Stomach (tissue), 19 donors: ENCODE measurements at places on chromosomes 12 and 14. TPM values are rescaled to one million over a fixed set of nuclear protein-coding genes. Genes with fewer than 3 reads are reported as not detected.

DNA sequence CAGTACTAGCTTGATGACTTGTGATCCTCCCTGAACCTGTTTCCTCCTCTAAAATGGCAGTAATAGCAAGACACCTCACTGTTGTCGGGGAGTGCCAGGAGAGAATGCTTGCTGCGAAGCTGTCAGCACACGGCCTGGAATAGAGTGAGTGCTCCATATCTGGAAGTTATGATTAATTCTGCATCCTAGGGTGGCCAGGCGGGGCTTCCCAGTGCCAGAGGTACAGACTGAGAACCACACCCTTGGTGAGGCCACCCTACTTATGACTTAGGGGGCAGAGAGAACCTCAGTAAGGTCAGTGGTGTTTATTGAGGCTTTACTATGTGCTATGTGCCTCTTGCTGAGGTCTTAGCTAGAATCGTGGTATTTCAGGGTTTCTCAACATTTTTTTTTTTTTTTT is 20.1 kb downstream of the MORN3 start:
- no peak overlapping the region for H3K4me3 ChIP-seq
- peaks cover 11% of the 10 kb centered on the region for H3K4me1 ChIP-seq
- H3K27me3 ChIP-seq: no peaks in the 10 kb centered on the region

DNA sequence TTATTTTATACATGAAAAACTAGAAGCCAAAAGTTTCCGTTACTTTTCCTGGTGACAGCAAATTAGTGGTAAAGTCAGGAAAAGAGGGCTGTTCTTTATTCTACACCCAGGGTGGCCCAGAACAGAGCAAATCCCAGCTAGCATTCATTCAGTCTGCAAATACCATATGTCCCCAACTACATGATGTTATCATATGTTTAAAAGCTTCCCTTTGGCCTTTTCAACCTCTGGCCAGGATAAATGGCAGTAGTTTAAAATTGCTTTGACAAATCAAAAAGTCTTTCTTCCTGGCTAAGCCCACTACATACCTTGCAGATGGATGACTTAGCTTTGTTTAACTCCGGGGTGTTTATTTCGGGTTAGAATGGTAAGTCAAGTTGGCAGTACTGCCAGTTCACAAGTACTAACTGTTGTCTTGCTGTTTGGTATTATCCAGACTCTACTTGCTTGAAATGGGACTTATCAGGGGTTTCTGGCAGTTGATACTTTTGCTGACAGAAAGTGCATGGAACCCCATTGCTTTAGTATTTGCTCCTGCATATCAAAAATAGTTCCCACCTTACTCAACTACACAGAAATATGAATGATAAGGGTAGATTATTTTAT is 69.7 kb downstream of the PKP2 start:
- peaks cover 5% of the 10 kb centered on the region for H3K4me1 ChIP-seq
- DNase-seq: no peak
- H3K27me3 ChIP-seq: no peaks in the 10 kb centered on the region
- no peak overlapping the region for H3K4me3 ChIP-seq
- peaks cover 19% of the 10 kb centered on the region for H3K36me3 ChIP-seq

- no peaks in the 10 kb centered on the region for H3K4me1 ChIP-seq
- no peak overlapping the region for H3K4me3 ChIP-seq
- no peak for DNase-seq
- H3K27ac ChIP-seq: no peak overlapping the region
- H3K27me3 ChIP-seq: no peaks in the 10 kb centered on the region
- no peaks in the 10 kb centered on the region for H3K36me3 ChIP-seq
Measured at GRCh38 chr12:53867216-53868012, 71.2 kb upstream of the HOXC13 start.

DNA sequence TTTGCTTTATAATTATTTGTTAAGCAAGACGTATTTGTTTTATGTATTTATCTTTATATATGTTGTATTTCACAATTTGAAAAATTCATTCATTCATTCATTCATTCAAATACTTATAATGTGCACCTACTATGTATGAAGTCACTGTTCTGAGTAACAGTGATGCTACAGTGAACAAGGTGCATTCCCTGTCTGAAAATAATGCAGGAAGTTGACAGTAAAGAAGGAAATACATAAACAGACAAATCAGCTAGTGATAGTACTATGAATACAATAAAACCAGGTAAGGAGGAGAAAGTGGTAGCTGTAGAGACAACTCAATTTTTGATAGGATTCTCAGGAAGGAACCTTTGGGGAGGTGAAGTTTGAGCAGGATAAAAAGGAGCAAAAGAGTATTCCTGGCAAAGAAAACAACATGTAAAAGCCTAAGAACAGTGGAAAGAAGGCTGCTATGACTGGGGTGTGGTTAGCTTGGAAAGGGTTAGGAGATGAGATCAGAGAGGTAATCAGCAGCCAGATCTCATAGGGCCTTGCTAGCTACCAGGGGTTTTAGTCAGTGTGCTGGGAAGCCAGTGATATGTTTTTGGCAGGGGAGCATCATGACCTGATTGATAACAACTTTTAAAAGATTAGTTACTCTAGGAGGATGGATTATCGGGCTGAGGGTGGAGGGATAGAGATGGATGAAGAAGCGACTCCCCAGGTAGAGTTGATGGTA is 17.4 kb downstream of the BICDL1 start:
- no peaks in the 10 kb centered on the region for H3K27me3 ChIP-seq
- no peaks in the 10 kb centered on the region for H3K36me3 ChIP-seq
- no peak overlapping the region for H3K27ac ChIP-seq
- H3K4me1 ChIP-seq: no peaks in the 10 kb centered on the region
- DNase-seq: no peak
- H3K4me3 ChIP-seq: no peak overlapping the region

DNA sequence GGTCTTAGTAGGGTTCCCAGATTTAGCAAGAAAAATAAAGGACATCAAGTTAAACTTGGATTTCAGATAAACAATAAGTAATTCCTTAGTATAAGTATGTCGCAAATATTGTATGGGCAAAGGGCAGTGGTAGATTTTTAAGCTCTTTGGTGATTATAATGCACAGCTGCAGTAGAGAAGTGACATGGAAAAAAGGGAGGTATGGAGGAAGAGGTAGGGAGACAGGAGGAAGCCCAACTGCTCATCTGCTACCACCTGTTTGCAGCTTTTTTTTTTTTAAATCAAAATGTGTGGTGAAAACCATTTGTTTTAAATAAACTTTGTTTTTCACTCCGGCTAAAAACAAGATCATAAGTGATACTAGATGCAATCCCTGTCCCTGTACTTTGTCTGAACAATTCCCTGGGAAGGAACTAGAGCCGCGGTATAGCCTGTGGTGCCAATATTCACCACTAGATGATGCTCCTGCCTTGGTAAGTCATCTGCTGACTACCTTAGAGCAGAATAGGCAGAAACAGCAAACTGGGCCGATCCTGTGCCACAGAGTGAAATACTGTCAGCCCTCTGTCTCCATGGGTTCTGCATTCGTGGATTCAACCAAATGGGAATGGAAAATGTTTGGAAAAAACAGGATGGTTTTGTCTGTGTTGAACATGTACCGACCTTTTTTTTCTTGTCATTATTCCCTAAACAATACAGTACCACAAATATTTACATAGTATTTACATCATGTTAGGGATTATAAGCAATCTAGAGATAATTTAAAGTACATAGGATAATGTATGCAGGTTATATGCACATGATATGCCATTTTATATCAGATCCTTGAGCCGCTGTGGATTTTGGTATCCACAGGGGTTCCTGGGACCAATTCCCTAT is 62.4 kb upstream of the PLBD1 start:
- H3K4me1 ChIP-seq: no peaks in the 10 kb centered on the region
- H3K4me3 ChIP-seq: no peak overlapping the region
- H3K27me3 ChIP-seq: no peaks in the 10 kb centered on the region
- no peaks in the 10 kb centered on the region for H3K36me3 ChIP-seq
- peak; percentile 91 for DNase-seq

DNA sequence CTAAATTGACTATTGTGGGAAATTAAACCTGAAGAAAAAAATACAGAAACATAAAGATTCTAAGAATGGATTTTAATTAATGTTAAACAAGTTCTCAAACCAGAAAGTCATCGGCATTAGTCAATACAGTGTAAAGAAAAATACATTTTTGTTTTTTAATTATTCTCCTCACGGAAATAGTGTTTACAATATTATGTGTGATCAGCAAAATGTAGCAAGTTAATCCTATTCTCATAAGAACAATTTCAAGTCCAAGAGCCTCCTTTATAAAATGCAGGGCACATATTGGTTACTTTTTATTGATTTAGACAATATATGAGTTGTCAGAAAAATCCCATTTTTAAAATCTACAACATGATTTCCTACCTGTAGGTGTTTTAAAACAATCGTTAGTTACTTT is 158.0 kb upstream of the MGAT4C start:
- no peaks in the 10 kb centered on the region for H3K36me3 ChIP-seq

DNA sequence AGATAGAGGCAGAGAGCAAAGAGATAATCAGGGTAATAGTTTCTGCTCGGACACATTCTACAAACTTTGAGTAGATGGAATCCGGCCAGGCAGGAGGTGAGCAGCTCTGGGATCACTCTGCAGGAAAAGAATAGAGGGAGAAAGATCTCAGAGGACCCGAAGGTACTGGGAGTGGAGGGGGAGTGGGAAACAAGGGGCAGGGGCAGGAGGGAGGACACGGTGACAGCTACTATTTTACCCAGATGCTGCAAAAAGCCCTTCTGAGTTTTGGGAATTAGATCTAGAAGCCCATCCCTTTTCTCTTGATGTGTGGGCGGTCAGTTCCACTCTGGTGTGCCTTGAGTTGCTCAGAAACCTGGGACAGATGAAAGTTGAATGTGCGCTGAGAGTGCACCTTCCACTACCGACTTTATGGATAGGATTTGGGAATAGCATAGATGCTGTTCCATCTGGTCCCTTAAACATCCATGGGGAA is 556 bp downstream of the GPRC5A start:
- no peaks in the 10 kb centered on the region for H3K27me3 ChIP-seq
- peak overlapping the region; percentile 50 for H3K4me3 ChIP-seq
- H3K36me3 ChIP-seq: no peaks in the 10 kb centered on the region
- peak overlapping the region; percentile 80 for H3K27ac ChIP-seq
- peaks cover 33% of the 10 kb centered on the region for H3K4me1 ChIP-seq

Gene PITPNM2
- total RNA-seq: 13.4 TPM

Gene TAS2R13
- 3.0 TPM for total RNA-seq

Gene CLEC4C
- not detected for total RNA-seq

Gene INHBC
- total RNA-seq: 0.37 TPM

Gene TMEM121
- 1.3 TPM for total RNA-seq

Gene SYNE3
- 15.6 TPM for total RNA-seq
